Caki2 (cell line): ENCODE measurements at places on chromosomes 16 and 17. TPM values are rescaled to one million over a fixed set of nuclear protein-coding genes. Genes with fewer than 3 reads are reported as not detected.

The C17orf67 gene
- 3.2 and 3.5 TPM in 2 replicates for total RNA-seq

The CCL4L2 gene
- total RNA-seq = not detected in 2 replicates

- no peak for DNase-seq
These were observed 26.4 kb downstream of the HLF start for GRCh38 chr17:55291114-55291507.

The TBX21 gene
- total RNA-seq = not detected in 2 replicates

The TBC1D3I gene
- total RNA-seq = not detected in 2 replicates

DNA sequence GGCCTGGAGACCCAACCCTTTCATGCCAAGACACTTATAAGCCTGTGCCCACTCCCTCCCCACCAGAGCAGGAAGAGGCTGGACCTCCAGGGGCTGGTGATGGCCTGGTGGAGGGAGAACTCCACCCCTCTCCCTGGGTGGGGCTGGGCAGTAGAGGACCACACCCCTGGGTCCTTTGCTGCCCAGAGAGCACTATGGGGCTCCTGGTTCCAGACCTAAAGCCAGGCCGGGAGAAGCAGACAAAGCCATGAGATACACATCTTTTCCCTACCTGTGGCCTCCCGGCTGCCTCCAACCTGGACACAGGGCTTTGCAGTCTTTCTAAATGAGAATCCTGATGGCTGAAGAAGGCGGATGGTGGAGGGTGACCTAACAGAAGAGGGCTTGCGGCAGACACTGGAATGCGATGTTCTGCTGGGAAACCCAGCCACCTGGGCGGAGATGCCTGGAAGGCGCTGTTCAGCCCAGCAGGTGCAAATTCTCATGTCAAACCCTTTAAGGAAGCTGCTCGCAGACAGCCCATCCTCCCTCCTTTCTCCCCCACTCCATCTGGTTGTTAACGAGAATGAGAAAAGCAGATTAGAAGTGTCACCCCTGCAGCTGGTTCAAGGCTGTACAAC is 43.9 kb upstream of the KIFC3 start:
- DNase-seq = no peak

DNA sequence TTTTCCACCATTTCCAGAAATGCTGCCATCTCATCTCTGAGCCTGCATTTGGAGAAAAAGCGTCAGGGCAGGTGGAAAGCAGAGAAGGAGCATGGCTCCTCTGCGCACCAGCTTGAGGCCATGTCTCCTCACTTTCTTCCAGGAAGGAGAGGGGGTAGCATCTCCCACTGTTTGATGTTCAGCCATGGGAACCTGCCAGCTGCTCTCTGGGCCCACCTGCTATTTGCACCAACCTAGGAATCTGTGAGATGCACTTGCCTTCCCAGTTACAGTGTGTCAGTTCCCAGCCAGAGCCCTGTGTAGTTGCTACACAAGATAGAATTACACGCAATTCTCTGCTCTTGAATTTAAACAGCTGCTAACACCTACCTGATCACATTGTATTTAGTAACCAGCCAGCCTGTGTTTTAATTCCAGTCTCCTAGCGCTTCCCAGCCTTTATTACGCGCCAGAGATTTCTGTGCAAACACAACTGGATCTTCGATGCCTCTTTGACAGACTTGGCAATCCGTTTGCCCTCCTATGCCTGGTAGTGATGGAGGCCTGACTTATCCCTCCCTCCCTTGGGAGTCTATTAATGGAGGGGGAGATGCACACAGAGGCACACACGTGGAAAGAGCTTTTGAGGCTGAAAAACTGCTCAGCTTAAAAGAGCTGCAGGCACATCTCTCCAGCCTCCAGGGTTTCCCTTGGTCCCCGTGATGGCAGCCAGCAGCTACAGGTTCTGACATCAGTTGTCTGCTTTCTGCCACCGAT is 98.1 kb upstream of the SEC14L1 start:
- DNase-seq = no peak

GRCh38 chr17:82909322-82909904 is 69.6 kb upstream of the ZNF750 start:
- no peak for DNase-seq

DNA sequence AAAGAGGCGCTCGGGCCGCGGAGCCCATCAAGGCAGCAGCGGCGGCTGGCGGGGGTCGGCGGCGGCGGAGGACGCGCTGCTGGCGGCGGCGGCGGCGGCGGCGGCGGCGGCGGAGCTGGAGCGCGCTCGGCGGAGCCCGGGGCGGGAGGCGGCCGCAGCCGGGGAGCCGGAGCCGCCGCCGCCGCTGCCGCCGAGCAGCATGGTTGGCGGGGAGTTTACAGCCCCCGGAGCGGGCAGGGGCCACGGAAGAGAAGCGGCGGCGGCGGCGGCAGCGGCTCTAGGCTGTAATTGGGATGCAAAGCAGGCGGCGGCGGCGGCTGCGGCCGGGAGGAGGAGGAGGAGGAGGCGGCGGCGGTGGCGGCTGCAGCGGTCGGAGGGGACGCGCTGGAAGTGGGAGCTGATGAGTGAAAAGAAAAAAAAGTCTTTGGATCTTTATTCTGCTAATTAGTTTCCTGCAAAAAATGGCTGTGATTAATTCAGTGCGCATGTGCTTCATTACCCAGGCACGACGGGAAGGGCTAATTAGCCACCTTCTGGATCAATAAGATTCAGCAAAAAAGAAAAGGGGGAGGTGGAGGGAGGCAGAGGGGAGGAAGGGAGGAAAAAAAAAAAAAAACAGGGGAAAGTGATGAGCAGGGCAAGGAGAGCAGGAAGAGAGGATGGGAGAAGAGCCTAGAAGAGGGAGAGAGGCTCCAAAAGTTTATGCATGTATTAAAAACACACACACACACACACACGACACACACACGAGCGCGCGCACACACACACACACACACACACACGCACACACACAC is 10.9 kb upstream of the ZFHX3 start:
- peak; percentile 83 for DNase-seq

DNA sequence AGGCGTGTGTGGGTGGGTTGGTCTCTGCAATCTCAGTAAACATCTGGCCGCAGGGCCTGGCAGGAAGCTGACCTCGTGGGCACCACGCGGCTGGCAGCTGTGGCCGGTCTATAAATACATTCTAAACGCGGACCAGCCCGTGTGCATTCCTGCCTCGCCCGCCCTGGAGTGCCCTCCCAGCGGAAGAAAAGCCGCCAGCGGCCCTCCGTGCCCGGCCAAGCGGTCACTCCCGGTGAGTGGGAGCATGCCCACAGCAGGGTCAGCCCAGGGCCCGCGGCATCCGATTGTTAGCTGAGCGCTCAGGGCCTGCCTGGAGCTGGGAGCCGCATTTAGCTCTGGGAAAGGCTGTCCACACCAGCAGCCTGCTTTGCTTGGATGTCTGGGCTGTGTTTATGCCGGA is 10.3 kb downstream of the ZNF469 start:
- DNase-seq = no peak

DNA sequence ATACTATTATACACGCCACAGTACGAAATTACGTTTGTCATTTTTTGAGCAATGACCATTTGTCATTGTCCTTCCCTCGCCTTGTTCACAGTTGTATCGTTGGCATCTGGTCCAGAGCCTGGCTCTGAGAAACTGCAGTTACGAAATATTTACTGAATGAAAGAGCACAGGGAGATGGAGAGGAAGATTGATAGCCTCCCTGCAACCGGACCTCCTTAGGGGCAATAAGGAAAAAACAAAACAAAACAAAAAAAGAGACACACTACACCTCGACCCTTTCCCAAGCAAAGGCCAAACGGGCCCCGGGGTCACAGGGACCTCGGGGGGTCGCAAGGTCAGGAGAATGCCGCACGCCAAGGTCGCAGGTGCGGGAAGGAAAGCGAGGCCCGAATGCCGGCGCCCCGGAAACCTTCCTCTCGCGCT is 857 bp downstream of the GOT2 start:
- DNase-seq = peak; percentile 18

The CDH3 gene
- total RNA-seq = 0.06 TPM in 1 of 2 replicates, not detected in the other

- DNase-seq = peak; percentile 96
These were observed 300.6 kb downstream of the SOX9 start for GRCh38 chr17:72421128-72422092.

- peak; percentile 91 for DNase-seq
These were observed 15.0 kb downstream of the SLC7A5 start for GRCh38 chr16:87854053-87854906.

The ANKRD40CL gene
- total RNA-seq = not detected in 2 replicates

GRCh38 chr17:31499771-31500554 is 108.5 kb downstream of the RAB11FIP4 start:
- DNase-seq = peak; percentile 42

GRCh38 chr16:73054813-73055482 is 7.0 kb upstream of the ZFHX3 start:
- no peak for DNase-seq

DNA sequence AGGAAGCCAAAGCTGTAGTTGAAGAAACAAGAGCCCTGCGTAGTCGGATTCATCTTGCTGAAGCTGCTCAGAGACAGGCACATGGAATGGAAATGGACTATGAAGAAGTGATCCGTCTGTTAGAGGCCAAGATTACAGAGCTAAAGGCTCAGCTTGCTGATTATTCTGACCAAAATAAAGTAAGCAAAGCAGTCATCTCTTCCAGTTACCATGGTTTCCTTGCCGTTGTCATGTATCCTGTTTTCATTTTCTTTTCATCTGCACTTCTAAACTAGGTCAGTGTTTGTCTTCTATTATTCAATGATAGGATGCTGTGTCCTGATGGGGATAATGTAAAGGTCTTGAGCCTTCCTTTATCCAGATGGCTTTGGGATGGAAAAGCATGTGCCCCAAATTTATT is 104.3 kb downstream of the STXBP4 start:
- no peak for DNase-seq

The IL17C gene
- not detected in 2 replicates for total RNA-seq

DNA sequence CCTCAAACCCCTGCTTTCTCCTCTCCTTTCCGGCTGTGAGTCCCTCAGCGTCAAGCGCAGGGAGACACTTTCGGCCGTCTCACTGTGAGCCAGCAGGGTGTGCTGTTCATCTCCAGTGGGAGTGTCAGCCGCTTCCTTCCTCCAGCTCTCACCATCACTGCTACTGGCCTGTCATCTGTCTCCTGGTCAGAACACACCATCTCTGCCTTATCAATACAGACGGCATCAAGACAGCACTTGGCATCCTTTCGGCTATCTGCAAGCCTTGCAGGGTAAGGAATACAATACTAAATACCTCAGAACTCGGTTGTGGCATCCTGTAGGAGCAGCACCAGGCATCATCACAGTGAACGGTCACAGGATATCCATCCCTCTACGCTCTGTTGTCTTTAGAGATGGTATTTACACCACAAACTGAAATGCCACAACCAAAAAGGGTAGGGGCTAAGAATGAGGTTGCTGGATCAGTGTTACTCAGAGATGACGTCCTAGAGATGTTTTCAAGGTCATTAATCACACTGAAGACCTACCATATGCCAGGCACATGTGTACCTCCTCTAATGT is 20.7 kb upstream of the CMTM4 start:
- peak; percentile 35 for DNase-seq

GRCh38 chr16:79607587-79607986 is 7.0 kb upstream of the MAF start:
- DNase-seq = peak; percentile 33
